ENCODE measurements at places on chromosomes 13 and 19. TPM values are rescaled to one million over a fixed set of nuclear protein-coding genes. Genes with fewer than 3 reads are reported as not detected.

Gene PIAS4
- total RNA-seq = 25.4 TPM

Gene MAMSTR
- total RNA-seq = 1.1 TPM

Gene DACT3
- total RNA-seq = not detected

- DNase-seq = no peak
Observed at GRCh38 chr13:42413484-42413815, 141.5 kb downstream of the AKAP11 start.

GRCh38 chr13:108425056-108425455 lies 155.5 kb downstream of the TNFSF13B start:
- no peak for DNase-seq

GRCh38 chr13:106061781-106062180 lies 473.7 kb downstream of the EFNB2 start:
- no peak for DNase-seq
